Common myeloid progenitor, CD34-positive (primary cell): ENCODE measurements at places on chromosomes 11 and 22.

GRCh38 chr11:91850021-91850420, 374.6 kb upstream of the FAT3 start:
- no peak for DNase-seq

GRCh38 chr11:126819194-126819593, 181.4 kb downstream of the KIRREL3 start:
- no peak for DNase-seq

DNA sequence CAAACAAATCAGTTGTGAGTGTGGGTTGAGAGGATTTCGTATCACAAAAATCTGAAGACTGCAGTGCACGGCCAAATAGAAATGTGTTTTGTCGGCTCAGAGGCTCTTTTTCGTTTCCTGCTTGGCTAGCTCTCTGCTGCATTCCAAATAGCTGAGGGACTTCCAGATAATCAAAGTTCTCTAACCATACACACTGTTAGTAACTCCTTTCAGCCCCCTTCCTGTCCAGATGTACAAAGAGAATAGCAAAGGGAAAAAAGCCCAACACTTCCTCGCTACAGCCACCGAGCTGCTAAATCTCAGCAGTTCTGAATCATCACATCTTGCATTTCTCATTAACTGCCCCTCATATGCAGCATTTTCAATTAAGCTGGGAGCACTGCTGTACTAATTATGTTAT, 203.1 kb downstream of the TENM4 start:
- DNase-seq = no peak

DNA sequence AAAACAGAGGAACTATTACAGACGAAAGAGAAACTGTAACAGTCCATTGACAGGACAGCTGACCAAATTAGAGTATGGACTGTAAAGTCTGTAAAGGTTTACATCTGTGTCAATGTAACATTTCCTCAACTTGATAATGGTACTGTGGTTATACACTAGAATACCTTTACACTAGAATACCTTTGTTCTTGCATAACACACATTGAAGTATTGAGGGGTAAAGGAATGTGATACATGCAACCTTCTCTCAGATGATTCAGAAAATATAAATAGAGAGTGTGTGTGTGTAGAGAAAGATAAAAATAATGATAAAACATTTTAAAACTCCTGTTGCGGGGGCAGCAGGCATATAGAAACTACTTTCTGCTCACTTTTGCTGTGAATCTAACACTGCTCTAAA, 5.6 kb upstream of the EEF1G start:
- DNase-seq = no peak

GRCh38 chr11:67240576-67241389, 25.5 kb upstream of the GRK2 start:
- peak; percentile 91 for DNase-seq

GRCh38 chr11:102495161-102496042, 35.1 kb downstream of the MMP7 start:
- peak; percentile 82 for DNase-seq

- no peak for DNase-seq
Measured at GRCh38 chr11:83097429-83098075, 25.9 kb upstream of the RAB30 start.

GRCh38 chr22:36454916-36455570, 26.4 kb downstream of the TXN2 start:
- peak; percentile 95 for DNase-seq

DNA sequence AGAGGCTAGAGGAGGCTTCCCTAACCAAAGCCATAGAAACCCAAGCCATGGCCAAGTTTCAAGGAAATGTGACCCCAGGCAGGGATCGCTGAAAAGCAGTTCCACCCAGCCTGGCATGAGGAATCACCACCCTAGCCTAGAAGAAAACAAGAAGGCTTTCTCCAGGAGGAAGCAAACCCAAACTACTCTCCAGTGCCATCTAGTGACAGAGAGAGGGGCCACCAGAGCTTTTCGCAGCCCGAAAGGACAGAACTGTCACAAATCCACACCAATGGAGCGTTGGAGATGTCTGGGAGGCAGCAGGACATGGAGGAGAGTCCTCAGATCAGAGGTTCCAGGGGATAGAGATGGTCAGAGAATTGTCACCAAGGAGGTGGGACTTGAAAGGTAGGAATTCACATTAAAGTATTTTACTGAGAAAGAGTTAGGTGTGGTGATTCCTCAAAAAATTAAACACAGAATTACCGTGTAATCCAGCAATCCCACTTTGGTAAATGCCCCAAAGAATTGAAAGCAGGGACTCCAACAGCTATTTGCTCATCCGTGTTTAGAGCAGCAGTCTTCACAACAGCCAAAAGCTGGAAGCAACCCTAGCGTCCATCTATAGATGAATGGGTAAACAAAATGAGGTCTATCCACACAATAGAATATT, 67.3 kb upstream of the NUP50 start:
- DNase-seq = peak; percentile 64

- no peak for DNase-seq
Measured at GRCh38 chr22:30370641-30371230, 13.9 kb downstream of the CCDC157 start.

GRCh38 chr11:75246006-75246670, 5.6 kb downstream of the TPBGL start:
- no peak for DNase-seq

DNA sequence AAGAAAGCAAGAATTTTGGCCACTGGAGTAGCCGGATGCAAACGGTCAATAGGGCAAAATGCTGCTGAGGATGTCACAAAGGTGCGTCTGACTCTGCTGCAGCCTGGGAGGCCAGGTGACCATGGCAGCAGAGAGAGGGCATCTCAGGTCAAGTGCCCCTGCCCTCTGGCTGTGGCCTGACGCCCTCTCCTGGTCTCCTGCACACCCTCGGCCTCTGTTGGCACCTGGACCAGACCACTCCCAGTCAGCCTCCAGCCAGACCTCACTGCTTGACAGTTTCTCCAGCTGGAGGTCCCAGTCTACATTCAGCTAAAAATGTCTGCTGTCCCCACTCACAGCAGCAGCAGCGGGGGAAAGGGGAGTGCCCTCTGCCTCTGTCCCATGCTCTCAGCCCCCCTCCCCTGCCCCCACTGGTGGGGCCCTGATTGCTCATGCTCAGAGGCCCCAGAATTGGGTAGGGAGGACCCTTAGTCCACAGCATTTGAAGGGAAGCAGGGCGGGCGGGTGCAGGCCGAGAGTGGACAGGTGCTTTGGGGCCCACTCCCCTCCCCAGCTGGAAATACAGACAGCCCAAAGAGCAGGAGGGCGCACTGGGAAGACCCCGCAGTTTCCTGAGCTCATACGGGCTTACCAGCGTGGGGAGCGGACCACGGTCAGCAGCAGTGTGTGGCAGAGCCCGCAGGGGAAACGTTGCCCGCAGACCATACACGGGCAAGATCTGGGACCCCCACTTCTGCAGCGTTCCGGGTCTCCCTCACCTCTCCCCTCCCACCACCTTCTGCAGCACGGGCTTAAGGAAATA, 1.6 kb upstream of the BRSK2 start:
- no peak for DNase-seq

DNA sequence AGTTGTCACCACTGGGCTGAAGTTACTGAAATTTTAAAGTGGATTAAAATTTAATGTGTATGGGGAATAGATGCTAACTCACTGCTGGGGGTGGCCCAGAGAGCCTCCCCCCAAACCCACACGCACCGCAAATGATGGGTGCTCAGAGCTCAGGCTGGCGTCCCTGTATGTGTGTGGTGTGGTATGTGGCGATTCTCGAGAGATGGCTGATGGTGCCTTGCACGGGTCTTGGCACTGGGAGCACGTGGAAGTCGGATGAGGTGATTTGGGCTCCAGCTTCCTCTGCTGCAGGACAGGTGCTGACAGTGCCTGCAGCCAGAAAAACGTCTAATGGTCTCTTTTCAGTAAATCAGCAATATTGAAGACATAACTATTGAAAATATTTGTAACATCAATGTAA, 1473.3 kb downstream of the TBC1D22A start:
- DNase-seq = no peak

DNA sequence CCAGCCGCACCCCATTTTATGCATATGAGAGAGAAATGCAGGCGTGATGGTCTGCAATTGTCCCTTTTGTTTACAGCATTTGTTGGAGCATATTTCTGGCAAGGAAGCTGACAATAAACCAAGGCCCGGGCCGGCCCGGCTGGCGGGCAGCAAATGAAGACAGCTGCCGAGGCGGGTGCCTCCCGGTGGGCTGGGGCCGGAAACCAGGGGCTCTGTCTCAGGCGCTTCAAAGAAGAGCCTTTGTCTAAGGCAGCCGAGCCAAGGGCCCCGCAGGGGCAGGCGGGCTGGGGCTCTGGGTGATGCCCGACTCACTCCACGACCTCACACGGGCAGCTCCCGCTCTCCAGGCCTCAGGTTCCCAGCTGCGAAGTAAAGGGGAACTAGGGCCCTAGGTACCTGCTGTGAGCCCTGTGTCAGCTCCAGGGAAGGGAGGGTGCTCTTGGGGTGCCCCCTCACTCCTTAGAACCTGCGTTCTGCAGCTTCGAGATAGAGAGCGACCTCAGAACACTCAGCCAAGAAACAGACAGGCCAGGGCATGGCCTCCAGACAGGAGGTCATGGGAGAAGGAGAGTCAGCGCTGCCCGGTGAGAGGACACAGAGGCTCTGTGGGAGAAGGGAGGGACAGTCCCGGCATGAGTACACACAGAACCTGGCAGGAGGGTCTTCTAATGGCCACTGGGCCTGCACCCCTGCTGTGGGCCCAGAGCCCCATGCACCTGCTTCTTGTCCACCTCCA, 2.4 kb downstream of the LINC01488 start:
- no peak for DNase-seq

DNA sequence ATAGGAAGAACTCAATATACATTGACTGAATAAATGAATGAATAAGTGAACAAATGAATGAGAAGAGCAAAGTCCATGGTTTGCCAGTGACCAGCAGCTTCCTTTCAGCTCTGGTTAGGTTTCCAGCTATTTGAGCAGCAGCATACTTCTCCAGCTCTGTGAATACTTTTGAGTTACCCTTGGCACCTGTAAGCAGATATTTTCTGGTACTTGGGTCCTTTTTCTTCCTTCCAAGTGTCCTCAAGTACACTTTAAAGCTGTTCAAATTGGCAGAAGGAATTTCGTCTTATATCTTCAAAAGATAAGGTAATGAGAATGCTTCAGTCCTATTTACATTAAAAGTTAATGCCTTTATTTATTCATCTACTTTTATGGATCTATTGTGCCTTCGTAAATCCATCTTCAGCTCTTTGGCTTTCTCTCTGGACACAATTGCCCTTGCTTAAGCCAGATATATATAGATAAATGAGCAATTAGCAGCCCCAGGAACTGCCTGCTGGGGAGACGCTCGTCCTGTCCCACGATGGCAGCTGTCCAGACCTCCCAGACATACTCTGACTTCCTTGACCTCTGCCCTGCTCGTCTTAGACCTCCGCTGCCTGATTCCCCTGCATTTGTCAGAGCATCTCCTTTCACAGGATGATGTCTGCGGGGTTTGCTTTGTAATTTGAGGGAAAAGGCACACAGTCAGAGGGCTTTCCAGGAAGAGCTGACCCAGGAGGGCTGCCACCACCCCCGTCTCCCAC, 926.3 kb downstream of the OPCML start:
- no peak for DNase-seq

DNA sequence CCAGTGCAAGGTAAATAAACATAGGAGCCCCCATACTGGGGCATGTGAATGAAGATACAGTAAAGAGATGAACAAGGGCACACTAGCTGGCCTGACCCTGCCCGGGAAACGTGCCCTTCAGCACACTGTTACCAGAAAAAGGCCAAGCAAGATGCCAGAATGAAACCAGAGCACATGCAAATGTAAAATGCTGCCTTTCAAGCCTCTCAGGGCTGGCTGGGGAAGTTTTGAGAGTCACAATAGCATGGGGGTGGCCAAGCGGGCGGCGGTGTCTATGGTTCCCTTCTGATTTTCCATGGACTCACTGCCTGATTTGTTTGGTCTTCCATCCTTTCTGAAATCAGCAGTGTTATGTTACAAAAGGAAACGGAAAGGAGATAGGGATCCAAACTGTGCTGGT, 18.9 kb upstream of the SUSD2 start:
- no peak for DNase-seq

- no peak for DNase-seq
Measured at GRCh38 chr11:2383852-2384804, 7.0 kb downstream of the CD81 start.
